ENCODE measurements at places on chromosomes 2 and 18.

DNA sequence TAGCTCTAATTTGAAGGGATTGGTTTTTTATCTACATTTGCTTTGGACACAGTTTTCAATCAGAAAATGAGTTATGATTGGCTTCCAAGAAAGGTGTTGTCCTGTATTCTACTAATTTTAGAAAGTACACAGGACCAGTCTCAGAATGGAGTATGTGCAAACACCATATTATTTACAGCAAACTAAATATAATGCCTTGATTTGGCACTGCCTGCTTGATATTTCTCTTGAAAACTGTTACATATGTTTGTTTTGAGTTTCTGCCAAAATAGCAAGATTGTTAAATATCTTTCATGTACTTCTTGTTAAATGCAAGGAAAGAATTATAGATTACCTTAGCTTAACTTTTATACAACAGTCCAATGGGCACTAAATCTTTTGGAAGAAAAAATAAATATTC lies 694.9 kb downstream of the KCNJ3 start:
- DNase-seq: no peak

- DNase-seq: no peak
These were observed 1186.3 kb upstream of the CELF4 start for GRCh38 chr18:38751898-38752297.

- DNase-seq: no peak
These were observed 49.1 kb upstream of the CPO start for GRCh38 chr2:206890179-206890578.

GRCh38 chr2:215799194-215799593 lies 214.2 kb downstream of the MREG start:
- DNase-seq: no peak

DNA sequence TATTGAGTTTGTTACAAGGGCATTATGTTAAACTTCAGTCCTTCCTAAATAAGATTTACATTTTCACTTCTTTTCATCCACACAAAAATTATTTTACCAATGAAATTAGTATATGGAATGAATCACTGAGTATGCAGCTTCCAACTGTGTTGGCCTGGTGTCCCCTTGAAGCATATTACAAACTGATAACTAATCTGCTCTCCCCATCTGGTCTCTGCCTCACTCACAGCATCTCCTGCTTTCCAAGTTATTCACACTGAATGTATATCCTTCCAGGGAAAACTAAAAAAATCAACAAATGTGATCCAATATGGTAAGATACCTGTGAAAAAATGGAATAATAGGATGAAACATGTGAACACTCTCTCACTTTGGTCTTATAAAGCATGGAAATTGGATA lies 90.0 kb upstream of the NYAP2 start:
- no peak for DNase-seq

DNA sequence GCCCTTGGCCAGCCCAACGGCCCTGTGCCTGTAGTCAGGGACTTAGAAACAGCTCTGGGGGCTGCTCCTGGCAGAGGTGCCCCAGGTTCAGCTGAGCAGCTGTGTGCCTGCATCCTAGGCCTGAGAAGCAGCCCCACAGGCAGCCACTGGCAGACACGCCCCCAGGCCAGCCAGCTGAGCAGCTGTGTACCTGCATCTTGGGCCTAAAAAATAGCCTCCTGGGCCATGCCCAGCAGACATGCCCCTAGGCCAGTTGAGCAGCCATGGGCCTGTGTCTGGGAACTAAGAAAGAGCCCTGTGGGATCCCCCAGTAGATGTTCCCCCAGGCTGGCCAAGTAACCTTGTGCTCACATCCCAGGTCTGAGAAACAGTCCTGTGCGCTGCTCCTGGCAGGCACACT lies 64.0 kb downstream of the TBR1 start:
- no peak for DNase-seq

GRCh38 chr2:226798422-226799210 lies 1.0 kb downstream of the IRS1 start:
- DNase-seq: peak; percentile 46

- DNase-seq: no peak
These were observed 163.7 kb upstream of the ACVR2A start for GRCh38 chr2:147681093-147681492.

DNA sequence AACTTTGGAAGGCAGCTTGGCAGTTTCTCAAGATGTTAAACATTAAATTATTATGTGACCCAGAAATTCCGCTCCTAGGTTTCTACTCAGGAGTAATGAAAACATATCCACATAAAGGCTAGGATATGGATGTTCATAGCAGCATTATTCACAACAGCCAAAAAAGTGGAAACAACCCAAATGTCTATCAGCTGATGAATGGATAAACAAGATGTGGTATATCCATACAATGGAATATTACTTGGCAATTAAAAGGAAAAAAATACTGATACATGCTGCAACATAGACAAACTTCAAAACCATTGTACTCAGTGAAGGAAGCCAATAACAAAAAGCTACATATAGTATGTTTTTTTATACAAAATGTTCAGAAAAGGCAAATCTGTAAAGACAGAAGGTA lies 12.4 kb upstream of the FAM228A start:
- DNase-seq: no peak

GRCh38 chr2:222554517-222554916 lies 101.4 kb downstream of the FARSB start:
- DNase-seq: no peak

GRCh38 chr2:222582928-222583327 lies 73.0 kb downstream of the FARSB start:
- no peak for DNase-seq

DNA sequence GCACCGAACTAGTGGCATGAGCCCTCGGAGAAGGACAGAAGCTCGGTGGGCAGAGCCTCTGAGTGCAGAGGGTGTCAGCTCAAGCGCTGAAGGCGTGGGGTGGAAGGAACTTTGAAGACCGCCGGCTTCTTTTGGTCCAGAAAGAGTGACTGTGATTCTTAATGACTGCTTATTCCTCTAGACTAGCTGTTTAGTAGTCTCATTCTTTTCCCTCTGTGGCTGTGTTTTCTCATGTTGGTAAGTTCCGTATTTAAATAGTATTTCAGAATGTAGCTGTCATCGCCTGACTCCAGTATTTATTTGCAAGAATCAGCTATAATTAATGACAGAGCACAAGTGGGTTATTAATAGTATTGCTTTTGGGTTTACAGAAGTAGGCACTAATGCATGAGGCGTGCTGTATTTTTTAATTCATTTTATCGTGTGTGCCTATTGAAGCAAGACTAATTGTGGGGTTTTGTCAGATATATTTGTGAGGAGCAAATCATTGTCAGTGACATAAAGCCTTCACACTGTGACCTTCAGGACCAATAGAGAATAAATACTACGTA lies 80.8 kb upstream of the NFATC1 start:
- DNase-seq: no peak

DNA sequence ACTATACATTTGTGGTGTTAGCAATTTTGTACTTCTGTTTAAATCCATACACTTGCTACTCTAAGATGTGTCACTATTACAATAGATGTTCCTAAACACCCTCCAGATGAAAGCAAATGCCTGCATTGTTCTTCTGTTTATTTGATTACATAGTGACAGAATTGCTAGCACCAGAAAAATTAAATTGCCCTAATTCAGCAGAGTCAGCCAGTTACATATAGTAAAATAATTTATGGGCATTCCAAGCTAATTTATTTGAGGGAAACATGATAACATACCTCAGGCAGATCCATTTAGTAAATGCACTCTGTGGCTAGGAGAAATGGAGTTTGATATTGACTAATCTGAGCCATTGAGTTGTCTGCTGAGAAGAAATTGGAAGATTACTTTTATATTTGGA lies 347.1 kb upstream of the FSIP2 start:
- no peak for DNase-seq

DNA sequence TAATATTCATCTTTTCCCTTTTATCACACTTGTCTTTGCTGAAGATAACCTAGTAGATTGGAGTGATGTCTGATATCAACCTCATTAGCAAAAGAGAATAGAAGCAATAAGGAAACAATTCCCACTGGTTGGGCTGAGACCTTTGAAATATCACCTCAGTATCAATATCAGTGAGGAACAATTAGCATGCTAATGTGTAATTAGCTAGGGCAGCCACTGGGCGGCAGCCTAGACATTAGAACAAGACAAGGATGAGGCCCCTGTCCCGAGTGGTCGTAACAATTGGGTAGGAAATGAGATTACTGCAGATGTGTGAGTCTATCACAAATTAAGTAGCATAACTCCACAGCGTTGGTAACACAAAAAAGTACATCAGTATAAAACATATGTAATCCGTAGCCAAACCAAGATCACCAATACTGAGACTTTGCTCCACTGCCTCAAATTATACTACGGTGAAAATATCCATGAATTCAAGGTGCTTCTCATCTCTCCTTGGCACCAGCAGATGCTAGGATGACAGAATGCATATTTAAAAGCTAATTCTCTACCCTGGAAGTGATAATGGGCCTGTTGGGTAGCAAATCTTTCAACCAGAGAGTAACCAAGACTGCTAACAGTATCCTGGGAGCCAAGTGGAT lies 99.1 kb downstream of the ALPK2 start:
- DNase-seq: peak; percentile 73

- no peak for DNase-seq
These were observed 10.1 kb downstream of the IWS1 start for GRCh38 chr2:127516041-127516762.

- DNase-seq: no peak
These were observed 76.4 kb downstream of the ASB1 start for GRCh38 chr2:238502956-238503791.

DNA sequence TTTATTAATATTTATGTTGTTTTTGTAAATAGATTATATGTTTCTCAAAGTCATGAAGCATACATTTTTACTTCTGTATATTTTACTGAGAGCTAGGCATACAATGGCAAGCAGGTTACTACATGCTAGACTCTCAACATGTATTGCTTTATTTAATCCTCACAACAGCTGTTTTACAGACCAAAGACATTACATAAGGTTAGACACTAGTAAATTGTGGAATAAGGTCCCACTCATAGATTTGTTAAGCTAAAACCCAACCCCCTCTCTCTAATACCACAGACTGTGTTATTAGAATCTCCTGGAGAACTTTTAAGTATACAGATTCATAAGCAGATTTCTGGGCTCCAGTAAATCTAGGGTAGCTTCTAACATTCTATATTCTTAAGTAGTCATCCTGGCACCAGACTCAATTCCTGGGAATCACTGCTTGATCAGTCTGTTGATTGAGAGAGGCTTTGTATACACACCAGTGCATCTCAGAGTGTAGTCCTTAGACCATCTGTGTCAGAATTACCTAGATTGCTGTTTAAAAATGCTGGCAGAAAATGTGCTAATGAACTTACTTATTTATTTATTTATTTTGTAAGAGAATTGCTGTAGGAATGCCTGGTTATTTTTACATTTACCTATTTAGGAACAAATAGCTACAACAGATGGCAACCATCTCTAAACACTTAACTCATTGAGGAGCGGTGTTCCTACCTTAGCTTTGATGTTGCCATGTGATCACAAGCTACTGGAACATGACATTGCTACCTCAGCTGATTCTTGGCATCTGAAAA lies 153.5 kb upstream of the CAVIN2 start:
- DNase-seq: no peak

DNA sequence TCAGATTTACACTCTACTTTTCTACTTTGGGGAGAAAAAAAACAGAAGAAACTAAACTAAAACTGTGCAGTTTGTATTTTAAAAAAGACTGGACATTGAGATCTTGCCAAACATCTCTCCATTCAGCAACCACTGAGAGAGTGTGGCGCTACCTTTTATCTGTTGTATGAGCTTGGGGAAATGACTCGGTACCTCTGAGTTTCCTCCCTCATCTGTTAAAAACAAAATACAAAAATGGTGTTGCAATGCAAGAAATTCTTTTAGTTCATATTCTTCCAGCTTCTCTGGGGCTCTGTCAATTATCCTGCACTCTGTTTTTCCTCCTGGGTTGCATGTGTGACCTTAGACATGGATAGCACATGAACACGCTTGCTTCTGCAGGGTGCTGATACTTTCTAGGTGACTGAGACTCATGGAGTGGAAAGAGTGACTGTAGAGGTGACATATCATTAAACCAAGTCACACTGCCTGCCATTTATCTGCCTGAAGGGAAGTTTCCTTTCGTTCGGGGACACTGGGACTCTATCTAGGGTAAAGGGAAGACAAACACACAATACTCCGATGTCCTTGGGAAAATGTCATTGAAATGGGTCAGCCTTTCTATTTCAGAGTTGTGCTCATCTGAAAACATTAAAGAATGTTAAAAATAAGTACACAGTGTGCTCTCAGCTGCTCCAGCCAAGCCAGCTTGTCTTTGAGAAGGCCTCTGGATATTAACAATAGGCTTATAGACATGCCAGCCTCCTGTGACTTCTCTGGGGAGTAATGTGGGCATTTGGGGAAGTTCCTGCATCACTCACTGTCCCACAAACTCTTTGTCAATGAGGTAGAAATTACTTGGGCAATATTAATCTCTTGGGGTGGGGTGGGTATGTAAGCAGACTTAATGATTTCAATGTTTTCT lies 91.4 kb downstream of the TRIB2 start:
- DNase-seq: no peak

- peak; percentile 63 for DNase-seq
These were observed 10.7 kb downstream of the RPL31 start for GRCh38 chr2:101012706-101013181.

- DNase-seq: no peak
These were observed 944.3 kb downstream of the LRP1B start for GRCh38 chr2:141186413-141187074.

GRCh38 chr18:42268186-42268725 lies 313.2 kb downstream of the PIK3C3 start:
- no peak for DNase-seq

DNA sequence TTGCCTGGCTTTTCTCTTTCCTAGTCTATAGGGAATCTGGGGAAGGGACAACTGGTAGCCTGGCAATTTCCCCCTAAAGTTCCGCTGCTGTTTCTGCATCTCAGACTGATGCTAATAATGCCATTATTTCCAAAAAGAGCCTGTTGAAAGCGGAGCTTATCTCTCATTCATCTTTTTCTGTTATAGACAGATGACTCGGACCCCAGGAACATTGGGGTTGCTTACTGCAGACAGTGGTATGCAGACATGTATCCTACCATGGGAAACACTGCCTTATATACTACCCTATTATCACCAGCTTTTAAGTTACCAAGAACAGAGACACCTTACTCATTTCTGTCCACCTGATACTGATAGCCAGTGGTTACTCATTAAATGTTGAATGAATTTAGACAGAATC lies 15.3 kb downstream of the ETAA1 start:
- no peak for DNase-seq

GRCh38 chr18:59383851-59384250 lies 24.8 kb upstream of the LMAN1 start:
- no peak for DNase-seq

- no peak for DNase-seq
These were observed 23.1 kb upstream of the TNFAIP6 start for GRCh38 chr2:151334082-151334815.

DNA sequence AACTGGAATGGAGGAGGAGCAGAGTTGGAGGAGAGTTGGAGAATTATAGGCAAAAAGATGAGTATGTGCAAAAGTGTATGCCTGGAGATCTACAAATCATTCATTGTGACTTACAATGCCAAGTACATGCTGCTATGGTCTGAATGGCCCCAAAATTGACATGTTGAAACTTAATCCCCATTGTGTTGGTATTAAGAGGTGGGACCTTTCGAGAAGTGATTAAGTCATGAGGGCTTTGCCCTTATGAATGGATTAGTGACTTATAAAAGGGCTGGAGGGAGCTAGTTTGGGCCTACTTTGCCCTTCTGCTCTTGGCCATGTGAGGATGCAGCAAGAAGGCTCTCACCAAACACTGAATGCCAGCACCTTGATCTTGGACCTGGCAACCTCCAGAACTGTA lies 6.3 kb upstream of the RBMS1 start:
- DNase-seq: no peak

- no peak for DNase-seq
These were observed 51.3 kb upstream of the RASGRP3 start for GRCh38 chr2:33425161-33425560.

All from CD4-positive, alpha-beta T cell treated with Interferon alpha-2 for 1 hour (primary cell).